ENCODE measurements at places on chromosomes 13 and 19.

- no peak for DNase-seq
Measured at GRCh38 chr19:41932259-41932719, 4.0 kb upstream of the ERFL start.

- no peak for DNase-seq
Measured at GRCh38 chr19:33048806-33049676, 15.6 kb downstream of the RHPN2 start.

GRCh38 chr19:45599286-45599685, 2.7 kb downstream of the GPR4 start:
- no peak for DNase-seq

DNA sequence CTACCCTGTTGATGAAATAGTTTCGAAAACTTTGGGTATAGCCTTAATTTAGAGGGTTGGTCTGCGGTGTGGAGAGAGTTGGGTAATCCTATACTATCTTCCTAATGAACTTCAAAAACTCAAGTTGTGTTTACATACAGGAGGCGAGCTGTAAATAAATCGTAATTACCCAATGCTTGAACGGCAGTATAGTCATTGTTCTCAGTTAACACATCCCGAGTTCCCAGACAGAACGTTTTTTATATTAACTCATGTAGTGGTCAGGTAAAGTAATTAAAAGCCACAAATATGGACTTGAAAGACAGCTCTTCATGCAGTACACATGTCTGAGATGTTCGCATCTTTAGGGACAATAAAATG, 1.5 kb downstream of the PDS5B start:
- no peak for DNase-seq

GRCh38 chr19:44585371-44586133, 27.8 kb upstream of the IGSF23 start:
- no peak for DNase-seq

DNA sequence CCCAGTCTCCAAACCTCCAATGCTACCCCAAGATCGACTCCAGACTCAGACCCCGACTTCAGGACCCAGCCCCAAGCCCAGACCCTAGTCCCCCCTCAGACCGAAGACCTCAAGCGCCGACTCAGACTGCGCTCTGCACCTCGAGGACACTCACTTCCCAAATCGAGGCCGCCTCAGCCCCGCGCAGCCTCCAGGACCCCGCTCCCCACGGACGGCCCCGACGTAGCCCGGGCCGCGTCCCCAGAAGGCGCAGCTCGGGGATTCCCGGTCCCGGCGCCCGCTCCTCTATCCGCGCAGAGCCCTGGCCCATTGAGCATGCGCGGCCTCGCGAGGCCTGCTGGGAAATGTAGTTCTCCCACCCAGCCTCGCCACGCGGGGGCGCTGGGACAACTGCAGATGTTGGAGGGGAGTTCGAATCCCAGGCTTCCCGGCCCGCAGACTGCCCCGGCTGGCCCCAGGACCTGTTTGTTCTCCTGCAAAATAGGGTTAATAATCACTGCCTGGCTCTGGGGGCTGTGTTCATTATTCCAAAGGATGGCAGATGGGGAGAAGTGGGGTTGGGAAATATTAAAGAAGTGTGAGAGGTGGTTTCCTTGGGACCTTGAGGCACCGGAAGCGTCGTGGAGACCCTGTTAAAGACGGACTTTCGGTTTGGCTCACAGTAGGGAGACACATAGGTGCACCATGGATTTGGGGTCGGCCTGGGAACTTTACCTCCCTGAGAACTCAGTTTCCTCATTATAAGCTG, at the start of gene APBA3:
APBA3 (minus strand) TSS at position 311 of the 748 bp plus-strand sequence. CDS start 1,428 bp downstream, outside the sequence.
- peak; percentile 87 for DNase-seq

DNA sequence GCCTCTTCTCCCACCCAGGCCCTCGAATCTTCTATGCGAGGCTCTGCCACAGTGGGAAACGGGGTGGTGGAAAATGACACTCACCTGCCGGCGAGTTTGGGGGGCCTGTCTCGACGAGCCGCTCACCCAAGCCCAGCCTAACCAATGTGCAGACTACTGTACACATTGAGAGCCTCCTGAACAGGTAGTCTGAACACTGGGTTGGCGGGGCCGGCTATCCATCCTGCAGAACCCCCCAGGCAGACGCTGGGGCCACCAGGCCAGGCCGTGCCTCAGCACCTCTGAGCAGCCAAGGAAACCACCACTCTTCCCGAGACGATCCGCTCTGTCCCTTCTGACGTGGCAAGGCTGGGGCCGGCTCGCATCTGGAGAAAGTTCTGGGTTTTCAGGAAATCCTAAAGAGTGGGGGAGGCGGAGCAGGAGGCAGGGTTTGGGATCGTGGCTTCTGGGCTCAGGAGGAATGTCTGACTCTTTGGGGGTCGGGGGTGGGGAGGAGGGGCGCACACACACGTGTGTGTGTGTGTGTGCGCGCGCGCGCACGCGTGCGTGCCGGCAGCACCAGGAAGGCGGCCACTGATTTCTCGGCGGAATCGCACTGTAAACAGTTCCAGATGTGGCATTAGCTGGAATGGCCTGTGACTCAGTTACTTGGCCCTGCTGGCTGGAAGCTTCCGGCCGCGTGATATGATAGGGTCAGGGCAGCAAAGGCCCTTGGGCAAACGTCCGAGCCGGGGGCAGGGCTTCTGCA, 18.5 kb downstream of the TMED1 start:
- DNase-seq, result no peak

- DNase-seq, result no peak
Measured at GRCh38 chr19:29855741-29856500, 44.1 kb downstream of the CCNE1 start.

GRCh38 chr19:46806656-46807055, 18.3 kb upstream of the SLC1A5 start:
- DNase-seq, result no peak

DNA sequence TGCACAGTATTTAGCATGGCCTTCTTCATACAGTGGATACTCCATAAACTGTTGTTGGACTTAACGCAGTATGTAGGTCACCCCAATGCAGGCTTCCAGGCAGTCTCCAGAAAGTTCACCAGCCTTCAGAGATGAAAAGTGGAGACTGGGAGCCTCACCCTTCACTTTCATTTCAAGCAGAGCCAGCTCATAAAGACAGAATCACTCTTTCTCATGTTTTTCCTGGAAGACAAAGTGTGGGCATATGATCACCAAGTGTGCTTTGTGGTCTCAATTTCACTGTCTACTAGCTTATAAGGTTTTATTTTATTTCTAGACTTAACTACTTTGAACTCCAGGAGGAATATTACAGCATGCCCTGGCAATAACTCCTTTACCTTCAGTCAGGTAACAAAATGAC, 26.3 kb upstream of the TNFSF11 start:
- DNase-seq, result no peak

GRCh38 chr19:53659292-53659691, 27.5 kb downstream of the DPRX start:
- peak; percentile 64 for DNase-seq

DNA sequence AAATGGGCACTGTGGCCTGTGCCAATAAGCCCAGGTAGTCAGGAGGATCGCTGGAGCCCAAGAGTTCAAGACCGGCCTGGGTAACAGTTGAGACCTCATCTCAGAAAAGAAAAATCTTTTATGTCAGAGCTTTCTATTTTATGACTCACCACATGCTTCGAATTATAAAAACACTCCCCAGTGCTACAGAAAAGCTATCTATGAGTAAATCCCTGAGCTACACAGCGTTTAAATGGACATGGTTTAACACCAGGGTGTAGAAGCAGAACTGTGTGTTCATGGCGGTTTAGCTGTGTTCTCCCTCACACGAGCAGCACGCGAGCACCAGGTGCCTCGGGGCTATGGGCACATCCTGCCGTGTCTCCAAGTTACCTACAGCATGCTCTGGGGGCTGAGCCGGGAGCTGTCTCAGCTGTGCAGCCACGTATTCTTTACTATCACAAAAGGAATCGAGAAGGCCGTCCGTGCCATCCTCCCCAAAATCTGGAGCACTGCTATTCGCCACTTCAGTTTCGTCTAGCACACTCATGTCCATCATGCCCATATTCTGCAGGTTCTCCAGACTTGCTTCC, 6.7 kb downstream of the SAFB2 start:
- DNase-seq, result no peak

DNA sequence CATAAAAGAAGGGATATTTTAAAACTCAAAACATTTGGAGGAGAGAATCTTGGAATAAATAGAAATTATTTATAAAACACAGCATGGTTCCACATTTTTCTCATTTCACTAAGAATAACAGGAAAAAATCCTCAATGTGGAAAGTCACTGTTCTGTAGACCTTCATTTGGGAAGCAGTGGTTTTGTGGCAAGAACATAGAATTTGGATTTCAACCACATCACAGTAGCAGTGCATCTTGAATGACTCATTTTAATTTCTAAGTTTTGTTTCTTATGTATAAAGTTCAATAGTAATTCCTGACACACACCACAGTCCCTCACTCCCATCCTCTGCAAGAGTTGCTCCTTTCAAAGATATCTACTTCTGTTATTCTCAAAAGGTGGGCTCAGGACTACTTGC, 264.0 kb downstream of the ENOX1 start:
- no peak for DNase-seq

DNA sequence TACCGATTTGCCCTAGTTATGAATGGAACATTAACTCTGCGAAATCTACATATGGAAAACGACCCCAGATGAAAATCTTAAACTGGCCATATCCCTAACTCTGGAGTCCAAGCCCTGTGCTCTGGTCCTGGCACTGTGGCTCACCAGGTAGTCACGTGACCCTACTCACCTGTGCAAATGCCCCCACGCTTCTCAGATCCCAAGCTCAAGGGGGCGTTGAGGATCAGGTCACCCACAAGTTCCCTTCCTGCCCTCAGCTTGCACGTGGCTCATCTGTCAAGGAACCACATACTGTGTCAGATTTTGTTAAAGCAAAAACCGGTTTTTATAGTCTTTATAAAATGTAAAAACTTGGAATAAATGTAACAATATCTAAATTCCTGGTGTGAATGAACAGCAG, 324.0 kb downstream of the SHISA2 start:
- no peak for DNase-seq

DNA sequence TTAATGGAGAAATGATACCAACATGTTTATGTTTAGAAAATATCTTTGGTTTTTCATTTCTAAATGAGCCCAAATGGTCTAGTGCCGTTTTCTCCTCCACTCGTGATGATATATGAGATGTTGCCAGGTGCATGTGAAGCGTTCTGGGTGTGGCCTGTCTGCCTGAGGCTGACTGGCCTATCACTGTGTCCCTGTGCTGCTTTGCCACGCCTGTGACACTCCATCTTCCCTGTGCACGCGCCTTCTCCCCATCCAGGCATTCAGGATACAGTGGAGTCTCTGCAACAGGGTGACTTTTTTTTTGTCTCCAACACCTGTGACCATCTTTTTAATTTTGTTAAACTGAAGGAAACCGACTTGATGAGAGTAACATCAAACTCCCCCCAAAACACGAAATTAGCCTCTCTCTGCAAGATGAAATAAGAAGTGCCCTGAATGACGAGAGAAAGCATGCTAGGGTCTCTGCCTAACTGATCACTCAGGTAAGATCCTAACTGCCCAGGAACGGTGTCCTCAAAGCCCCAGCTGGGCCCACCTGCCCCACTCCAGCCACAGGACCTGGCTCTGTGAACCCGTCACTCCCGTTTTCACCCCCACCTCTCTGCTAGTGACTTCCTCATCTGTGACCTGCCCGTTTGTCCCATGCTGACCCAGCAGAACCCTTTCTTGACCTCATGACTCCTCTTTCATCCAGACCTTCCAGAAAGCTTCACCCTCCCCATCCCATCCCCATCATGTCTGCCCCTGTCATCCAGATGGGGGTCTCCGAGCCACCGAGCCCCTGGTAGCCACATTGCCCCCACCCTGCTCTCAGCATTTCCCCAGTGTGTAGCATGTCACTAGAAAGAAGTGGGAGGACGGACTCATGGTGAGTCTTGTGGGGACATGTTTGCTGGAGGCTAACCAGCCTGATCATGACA, 33.2 kb upstream of the TFDP1 start:
- no peak for DNase-seq

GRCh38 chr13:59700281-59700680, 463.4 kb downstream of the DIAPH3 start:
- no peak for DNase-seq

GRCh38 chr19:6059988-6060599, 50.2 kb downstream of the RFX2 start:
- no peak for DNase-seq

GRCh38 chr13:96984051-96984508, 10.2 kb downstream of the OXGR1 start:
- DNase-seq, result peak; percentile 37

- DNase-seq, result no peak
Measured at GRCh38 chr13:60226507-60226906, 62.8 kb upstream of the DIAPH3 start.

- DNase-seq, result no peak
Measured at GRCh38 chr19:3833578-3834348, 35.1 kb downstream of the ZFR2 start.

- DNase-seq, result no peak
Measured at GRCh38 chr13:57409656-57410055, 221.9 kb upstream of the PCDH17 start.

- no peak for DNase-seq
Measured at GRCh38 chr19:32130332-32130731, 215.1 kb upstream of the ZNF507 start.

DNA sequence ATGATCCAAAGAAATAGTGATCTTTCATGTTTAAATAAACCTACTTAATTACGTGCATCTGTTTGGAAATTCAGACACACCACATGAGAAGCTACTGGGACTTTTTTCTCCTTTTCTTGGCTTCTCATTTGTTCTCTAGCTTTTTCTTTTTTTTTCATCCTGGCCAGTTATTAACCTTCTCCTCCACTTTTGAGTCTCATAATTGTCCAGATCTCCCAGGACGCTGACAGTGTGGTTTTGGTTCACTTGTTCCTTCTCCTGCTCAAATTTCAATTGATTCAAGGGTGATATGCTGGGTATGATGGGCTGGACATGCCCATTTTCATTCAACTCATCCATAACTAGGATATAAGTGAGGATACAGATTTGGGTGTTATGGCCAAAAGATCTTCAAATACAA, 152.3 kb downstream of the TM9SF2 start:
- DNase-seq, result no peak

DNA sequence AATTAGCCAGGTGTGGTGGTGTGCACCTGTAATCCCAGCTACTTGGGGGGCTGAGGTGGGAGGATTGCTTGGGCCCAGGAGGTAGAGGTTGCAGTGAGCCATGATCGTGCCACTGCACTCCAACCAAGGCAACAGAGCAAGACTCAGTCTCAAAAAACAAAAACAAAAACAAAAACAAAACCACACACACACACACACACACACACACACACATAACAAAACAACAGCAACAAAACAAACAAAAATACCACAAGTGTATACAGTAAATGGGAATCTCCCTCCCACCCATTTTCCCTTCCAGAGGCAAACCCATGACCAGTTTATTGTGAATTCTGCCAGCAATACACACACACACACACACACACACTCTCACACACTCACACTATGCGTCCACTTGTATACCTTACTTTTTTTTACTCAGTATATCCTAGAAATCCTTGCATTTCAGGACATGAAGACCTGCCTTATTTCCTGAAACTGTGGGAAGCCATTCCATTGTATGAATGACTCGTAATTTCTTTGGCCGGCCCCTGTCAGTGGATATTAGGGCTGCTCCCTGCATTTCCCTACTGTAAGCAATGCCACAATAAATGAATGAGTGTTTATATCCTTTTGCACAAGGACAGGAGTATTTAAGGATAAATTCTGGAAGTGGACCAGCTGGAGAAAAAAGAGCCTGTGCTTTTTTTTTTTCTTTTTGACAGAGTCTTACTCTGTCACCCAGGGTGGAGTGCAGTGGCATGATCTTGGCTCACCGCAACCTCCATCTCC, 6.9 kb upstream of the PLEKHF1 start:
- no peak for DNase-seq

GRCh38 chr13:29511980-29512379, 83.5 kb downstream of the SLC7A1 start:
- DNase-seq, result no peak

GRCh38 chr13:34883396-34883795, 58.7 kb upstream of the NBEA start:
- DNase-seq, result no peak

All from putamen (tissue), 1 donor.